GM23338 (cell line): ENCODE measurements at places on chromosomes 5 and 9. TPM values are rescaled to one million over a fixed set of nuclear protein-coding genes. Genes with fewer than 3 reads are reported as not detected.

DNA sequence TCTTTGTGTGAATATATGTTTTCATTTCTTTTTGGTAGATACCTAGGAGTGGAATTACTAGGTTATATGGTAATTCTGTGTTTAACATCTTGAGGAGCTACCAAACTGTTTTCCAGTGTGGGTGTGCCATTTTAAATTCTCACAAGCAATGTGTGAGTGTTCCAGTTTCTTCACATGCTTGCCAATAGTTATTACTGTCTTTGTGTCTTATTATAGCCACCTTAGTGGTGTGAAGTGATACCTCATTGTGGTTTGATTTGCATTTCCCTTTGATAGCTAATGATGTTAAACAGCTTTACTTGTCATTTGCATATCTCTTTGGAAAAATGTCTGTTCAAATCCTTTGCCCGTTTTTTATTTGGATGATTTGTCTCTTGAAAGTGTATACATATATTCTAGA, 513.0 kb downstream of the TMEM38B start:
- H3K27ac ChIP-seq, result no peak overlapping the region
- H3K36me3 ChIP-seq, result no peaks in the 10 kb centered on the region
- no peak for DNase-seq
- no peaks in the 10 kb centered on the region for H3K27me3 ChIP-seq

KIF12 gene
- 0.58 and 4.3 TPM in 2 replicates for total RNA-seq

PCDHGB2 gene
- total RNA-seq, result 5.0 and 5.8 TPM in 2 replicates

DNA sequence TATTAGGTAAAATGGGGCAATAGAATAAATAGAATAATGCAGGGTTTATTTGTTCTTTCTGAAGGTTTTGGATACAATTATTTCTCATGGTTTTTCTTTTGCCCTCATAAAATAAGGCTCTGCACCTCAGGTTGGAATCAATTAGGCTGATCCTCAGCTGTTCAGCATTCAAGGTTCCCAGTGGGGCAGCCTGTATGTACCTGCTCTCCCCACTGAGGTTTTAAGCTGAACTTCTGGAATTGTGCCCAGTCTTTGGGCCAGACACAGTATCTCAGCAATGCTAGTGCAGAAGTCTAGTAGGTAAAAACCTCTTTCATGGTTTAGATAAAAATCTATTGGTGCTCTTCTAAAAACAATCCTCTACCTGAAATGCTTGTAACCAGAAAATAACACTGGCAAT, 98.0 kb downstream of the EDIL3 start:
- H3K4me1 ChIP-seq, result peaks cover 21% of the 10 kb centered on the region; the same call in 1 of the 2 replicates
- H3K36me3 ChIP-seq, result no peaks in the 10 kb centered on the region
- DNase-seq, result no peak
- no peaks in the 10 kb centered on the region for H3K27me3 ChIP-seq
